ENCODE measurements at places on chromosomes 7 and 10. TPM values are rescaled to one million over a fixed set of nuclear protein-coding genes. Genes with fewer than 3 reads are reported as not detected.

Gene VAX1
- total RNA-seq = not detected

DNA sequence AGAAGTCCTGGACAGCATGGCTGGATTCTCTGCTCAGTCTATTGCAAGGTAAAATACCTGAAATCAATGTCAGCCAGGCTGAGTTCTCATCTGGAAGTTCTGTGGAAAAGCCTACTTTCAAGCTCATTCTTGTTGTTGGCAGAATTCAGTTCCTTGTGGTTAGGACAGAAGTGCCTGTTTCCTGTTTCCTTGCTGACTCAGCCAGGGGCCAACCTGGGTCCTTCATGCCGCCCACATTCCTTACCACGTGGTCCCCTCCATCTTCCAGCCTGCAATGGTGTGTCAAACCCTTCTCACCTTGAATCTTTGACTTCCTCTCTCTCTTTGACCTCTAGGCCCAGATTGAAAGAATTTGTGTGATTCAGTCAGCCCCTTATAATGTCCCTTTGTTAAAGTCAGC, 197.1 kb upstream of the STK17A start:
- DNase-seq = no peak

- DNase-seq = peak; percentile 31
These were observed 153.1 kb downstream of the ZNF365 start for GRCh38 chr10:62527019-62527827.

DNA sequence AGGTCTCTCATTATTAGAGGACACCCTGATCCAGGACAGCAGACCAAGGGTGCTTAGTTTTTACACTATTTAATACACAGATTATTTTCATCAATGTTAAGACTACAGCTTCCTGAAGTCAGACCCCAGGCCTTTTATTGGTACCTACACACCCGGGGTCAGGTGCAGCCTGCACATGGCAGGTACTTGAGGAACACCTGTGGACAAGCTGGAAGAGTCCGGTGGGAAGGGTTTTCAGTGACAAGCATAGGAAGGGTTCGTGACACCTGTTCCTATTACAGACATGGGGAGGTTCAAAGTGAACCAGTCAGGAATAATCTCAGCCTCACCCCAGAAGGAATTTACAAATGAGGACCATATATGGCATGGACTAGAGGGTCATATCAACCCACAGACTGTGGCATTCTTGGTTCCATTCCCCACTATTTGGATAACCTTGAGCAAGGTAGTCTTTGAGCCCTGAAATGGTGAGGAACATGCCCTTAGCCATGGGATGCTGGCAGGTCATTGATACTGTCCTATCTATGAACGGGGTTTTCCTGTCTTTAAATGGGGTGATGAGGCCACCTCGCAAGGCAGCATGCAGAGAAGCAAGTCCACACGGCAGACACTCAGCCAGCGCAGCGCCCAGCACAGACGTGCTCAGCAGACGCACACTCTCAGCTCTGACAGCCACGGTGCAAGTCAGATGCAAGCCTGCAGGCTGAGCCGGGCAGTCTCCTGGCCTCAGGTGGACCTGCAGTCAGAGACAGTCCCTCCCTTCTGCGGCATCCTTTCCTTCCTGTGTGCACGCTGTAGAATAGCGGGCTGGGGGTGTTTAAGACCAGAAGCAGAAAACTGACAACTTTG, 624.9 kb downstream of the PTPRN2 start:
- no peak for DNase-seq

GRCh38 chr7:44534501-44534900, 6.6 kb downstream of the NPC1L1 start:
- DNase-seq = peak; percentile 64

Gene CNTNAP2
- total RNA-seq = not detected

GRCh38 chr10:79380946-79381721, 33.9 kb downstream of the PPIF start:
- no peak for DNase-seq
